Jurkat, Clone E6-1 (cell line): ENCODE measurements at places on chromosomes 5 and 9.

DNA sequence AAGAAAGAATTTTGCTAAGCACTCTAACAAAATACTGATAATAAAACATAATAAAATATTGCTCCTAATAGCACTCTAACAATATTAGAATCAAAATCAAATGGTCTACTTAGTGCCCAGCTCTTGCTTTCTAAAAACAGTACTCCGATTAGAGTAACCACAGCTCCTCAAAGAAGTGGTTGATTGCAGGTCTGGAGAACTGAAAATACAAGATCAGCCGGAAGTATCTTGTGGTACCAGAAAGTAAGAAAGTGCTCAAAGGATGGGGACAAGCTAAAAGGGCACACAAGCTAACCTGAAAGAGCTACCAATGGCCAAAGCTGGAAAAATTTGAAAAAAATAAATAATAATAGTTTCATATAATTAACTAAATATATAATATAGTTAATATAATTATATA is 119.2 kb downstream of the CWC27 start:
- no peak for DNase-seq

GRCh38 chr5:140145818-140146522 is 20.2 kb downstream of the IGIP start:
- no peak for DNase-seq

DNA sequence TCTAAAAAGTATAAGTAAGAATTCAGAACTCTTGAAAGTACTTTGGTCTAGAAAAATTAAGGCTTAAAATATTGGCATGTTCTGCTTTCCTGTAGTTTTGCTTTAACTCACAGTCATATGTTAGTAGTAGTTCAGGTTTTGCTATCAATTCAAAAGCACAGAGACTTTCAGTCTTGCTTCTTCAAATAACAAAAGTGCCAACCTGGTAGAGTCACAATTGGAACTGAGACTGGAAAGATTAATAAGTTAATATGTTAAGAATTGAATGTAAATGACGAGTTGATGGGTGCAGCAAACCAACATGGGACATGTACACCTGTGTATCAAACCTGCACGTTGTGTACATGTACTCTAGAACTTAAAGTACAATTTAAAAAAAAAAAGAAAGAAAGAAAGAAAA is 822.3 kb downstream of the MTRR start:
- no peak for DNase-seq

- DNase-seq: no peak
Measured at GRCh38 chr5:174852143-174852542, 127.8 kb downstream of the MSX2 start.

DNA sequence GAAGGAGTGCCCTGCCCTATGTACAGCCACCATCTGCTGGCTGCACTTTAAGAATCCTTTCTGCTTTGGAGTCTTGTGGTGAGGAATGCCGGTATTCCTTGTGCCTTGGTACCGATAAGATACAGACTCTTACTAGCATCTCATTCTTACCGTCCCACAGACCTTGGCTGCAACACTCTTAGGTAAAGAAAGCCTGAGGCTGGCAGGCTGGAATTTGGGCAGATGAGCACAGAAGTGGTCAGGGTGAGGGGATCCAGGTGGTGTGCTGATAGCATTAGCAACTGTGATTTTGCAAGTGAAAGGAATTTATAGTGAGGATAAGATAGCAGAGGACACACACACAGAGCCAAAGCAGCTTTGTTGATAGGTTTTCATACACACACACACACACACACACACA is 198.1 kb downstream of the ENC1 start:
- no peak for DNase-seq

- DNase-seq: no peak
Measured at GRCh38 chr5:5473226-5473625, 50.7 kb downstream of the ICE1 start.

GRCh38 chr5:88884608-88884877 is 1.6 kb upstream of the MEF2C start:
- DNase-seq: no peak

DNA sequence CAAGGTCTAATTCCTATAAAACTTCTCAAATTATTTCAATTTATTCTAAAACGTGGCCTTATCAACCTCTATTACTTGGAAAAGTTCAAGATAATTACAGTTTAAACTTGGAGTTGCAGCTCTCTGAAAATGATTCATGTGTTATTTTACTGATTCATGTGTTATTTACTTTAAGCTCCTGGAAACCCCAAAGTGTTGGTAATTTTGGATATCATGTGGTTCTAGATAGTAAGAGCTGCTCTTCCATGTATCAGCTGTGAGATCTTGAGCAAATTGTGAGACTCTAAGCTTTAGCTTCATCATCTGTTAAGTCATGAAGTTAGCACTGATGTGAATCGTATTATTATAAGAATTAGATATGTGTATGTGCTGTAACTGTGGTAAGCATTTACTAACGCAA is 749.2 kb downstream of the TLE4 start:
- DNase-seq: no peak

DNA sequence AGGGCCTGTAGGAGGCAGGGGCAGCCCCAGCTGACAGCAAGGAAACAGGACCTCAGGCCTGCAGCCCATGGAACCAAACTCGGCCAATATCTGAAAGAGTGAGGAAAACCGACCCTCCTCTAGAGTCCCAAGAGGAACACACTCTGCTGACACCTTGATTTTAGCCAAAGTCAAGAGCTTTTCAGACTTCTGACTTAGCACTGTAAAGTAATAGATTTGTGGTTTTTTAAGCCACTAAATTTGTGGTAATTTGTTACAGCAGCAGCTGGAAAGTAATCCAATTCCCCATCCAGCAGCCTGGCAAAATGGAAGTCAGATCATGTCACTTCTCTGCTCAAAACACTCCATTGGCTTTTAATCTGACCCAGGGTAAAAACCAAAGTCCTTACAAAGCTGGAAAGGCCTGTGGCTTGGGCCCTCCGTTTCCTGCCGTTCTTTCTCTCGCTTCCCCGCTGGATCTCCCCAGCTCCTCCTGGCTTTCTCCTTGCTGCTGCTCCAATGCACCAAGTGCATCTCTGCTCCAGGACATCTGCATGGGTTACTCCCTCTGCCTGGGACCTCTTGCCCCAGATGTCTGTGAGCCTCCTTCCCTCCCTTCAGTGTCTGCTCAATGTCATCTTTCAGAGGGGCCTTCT is 79.0 kb downstream of the C5orf15 start:
- no peak for DNase-seq

- no peak for DNase-seq
Measured at GRCh38 chr5:41508186-41508585, 2.2 kb downstream of the PLCXD3 start.

DNA sequence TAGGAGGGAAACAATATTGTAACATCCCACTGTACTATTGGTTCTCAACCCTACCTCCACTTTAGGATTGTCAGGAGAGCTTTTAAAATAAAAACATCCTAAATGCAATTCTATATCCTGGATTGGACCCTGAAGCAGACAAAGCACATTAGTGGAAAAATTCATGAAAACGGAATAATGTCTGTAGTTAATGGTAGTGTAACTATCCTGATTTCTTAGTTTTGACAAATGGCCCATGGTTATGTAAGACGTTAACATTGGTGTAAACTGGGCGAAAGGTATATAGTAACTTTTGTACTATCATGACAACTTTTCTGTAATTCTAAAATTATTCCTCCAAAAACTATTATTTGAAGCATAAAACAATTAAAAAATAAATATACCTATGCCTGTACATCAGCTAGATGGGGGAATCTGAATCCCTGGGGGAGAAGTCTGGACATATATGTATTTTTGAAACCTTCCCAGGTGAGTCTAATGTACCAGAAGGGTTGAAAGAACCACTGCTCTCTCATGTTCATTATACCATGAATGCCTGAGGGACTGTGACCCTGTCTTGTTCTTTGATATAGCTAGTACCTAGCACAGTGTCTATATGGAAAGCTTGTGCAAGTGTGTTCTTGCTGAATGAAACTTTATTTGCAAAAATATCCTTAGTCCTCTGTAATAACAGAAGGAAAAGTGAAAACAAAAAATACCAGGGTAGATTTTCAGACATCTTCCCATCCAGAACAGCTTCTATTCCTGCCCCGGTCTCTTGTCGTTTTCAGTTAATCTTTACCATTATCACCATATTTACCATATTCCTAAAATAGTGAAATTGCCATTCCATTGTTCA is 3.4 kb upstream of the TRMO start:
- DNase-seq: no peak

DNA sequence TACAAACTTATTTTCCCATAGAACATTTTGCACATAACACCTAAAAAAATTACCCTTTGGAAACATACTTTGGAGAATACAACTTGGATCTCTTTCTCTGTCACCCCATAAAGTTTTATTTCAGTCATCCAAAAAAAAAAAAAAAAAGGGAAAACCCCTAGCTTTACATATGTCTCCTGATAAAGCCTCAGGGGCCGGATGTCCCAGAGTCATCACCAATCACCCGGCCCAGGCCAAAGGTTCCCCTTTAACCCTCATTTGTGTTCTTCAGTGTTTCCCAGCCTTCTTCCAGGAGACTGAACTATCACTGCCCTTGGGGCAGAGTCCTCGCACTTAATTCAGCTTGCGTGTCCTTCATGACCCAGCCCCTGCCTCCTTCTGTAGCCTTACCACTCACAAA is 28.8 kb downstream of the ANXA6 start:
- DNase-seq: no peak

DNA sequence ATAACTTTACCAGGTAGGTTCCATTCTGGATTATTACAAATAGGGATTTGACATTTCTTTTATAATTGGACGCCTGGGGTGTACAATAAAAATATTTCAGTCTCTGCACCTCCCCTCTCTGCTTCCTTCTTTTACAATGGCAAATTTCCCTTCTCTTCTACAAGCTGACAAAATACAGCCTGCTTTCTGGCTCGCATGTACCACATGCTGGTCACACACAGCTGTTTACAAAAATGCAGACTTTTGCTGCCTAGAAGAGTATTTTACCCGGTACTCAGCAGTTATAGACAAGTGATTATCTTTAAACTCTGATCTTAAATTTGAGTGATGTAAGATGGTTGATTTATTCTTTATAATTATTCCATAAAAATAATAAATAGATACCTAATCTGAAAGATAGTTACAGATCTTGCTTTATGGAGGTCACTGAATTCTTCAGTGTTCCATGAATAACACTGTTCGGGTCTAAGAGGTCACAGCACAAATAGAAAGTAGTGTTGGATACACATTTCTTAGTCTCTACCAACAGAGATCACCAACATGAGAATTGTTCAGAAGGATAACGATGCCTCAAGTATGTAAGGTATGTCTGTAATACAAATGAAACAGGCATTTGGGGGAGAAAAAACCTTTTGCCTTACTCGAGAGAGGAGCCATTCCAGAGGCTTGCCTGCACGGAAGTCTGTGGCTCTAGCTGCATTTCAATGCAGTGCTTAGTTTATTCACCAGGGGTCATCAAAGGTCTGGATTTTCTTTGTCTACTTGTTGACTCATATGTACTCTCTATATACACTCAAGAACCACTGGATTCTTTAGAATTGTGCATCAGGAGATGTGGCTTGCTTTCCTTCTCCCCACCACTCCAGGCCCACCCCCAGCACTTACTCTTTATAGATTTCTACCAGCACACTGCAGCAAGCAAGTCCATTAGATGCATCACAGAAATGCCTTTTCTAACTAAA is 206.6 kb upstream of the RFX3 start:
- peak; percentile 66 for DNase-seq

GRCh38 chr9:104280178-104280560 is 186.1 kb downstream of the SMC2 start:
- DNase-seq: no peak

DNA sequence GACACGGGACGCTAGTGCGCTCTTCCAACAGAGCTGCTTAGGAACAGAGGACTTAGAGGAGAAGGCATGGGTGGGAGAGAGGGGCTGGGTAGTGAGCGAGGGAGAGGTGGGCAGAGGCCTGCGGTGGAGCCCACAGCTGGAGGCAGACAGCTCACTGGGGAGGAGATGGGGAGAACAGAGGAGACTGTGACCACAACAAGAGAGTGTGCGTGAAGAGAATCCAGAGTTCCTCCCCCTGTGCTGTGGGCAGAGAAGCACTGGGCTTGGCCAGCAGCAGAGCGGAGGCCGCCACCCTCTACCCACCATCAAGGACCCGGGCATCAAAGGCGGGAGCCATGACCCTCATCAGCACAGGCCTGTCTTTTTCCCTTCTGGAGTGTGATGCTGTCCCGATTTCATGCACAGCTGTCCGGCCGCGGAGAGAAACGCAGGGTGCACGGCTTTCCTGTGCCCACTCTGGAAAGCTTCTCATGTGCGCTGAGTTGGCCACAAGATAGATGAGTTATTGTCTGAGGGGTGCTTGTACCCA is 228.3 kb upstream of the IRX4 start:
- DNase-seq: no peak

- DNase-seq: peak; percentile 44
Measured at GRCh38 chr9:137534256-137535119, 15.7 kb downstream of the PNPLA7 start.

- no peak for DNase-seq
Measured at GRCh38 chr5:123129811-123130210, 40.8 kb downstream of the PRDM6 start.
